ENCODE measurements at places on chromosomes 12 and 14. TPM values are rescaled to one million over a fixed set of nuclear protein-coding genes. Genes with fewer than 3 reads are reported as not detected.

FAM181A gene
- not detected for polyA plus RNA-seq

CAMKK2 gene
- 10.5 TPM for polyA plus RNA-seq

KRT81 gene
- 0.08 TPM for polyA plus RNA-seq

PAX9 gene
- 51.9 TPM for polyA plus RNA-seq

MDM1 gene
- 8.2 TPM for polyA plus RNA-seq

DEPDC4 gene
- polyA plus RNA-seq: 0.59 TPM

OR4E2 gene
- polyA plus RNA-seq: not detected

FLVCR2 gene
- 2.2 TPM for polyA plus RNA-seq

CBLN3 gene
- polyA plus RNA-seq: 0.75 TPM

KRT5 gene
- 3,653 TPM for polyA plus RNA-seq

EFS gene
- polyA plus RNA-seq: 23.1 TPM

IGF1 gene
- polyA plus RNA-seq: 0.90 TPM

IGFBP6 gene
- polyA plus RNA-seq: 40.8 TPM

GMPR2 gene
- 35.0 TPM for polyA plus RNA-seq

IRAK3 gene
- 0.76 TPM for polyA plus RNA-seq

CEBPE gene
- polyA plus RNA-seq: 0.02 TPM

ADAM21 gene
- polyA plus RNA-seq: not detected

PRPH gene
- polyA plus RNA-seq: 0.28 TPM

All from esophagus (tissue), 2 donors.